ENCODE measurements at places on chromosomes 2 and 18.

DNA sequence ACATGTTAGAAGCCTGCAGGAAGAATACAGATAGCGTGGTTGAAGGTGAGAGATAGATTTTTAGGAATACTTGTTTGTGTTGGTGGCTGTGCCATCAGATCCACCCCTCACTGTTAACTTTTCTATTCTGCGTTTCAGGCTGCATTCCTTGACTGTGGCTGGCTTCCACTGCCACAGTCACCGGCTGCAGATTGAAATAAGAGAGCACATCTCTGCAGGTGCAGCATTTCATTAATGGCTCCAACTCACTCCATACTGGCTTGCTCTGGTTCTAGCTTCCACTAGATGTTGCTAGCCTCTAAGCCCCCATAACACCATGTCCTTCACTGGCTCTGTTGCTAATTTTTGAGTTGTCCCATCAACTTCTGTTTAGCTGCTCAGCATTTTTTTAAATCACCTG, 286.5 kb downstream of the CPS1 start:
- no peak for DNase-seq

DNA sequence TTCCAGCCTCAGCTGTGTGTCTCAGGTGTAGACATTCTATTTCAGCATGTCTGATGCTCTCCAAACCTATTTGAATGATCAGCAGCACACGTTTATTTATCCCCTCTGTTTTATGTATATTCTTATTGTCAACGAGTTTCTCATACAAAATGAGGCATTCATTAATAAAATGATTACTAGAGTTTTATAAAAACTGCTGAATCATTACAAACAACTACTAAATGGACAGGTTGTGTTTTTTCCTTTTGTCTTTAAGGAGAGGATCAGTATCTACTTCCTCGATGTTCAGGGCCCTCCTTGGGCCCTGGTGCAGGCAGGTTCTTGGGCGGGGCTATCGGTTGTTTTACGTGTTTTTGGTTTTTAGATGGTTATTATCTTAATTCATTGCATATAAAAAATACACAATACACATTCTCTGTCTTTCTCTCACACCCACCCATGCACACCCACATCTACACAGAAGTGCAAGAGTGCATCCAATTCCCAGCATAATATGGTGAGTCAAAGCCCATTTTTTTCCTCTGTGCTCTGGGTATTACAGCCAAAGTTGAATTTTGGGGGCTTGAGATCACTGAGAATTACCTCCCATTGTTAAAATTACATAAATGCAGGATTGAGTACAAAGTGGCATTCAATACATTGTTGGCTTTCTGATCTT, 24.2 kb downstream of the LPIN1 start:
- DNase-seq: no peak

DNA sequence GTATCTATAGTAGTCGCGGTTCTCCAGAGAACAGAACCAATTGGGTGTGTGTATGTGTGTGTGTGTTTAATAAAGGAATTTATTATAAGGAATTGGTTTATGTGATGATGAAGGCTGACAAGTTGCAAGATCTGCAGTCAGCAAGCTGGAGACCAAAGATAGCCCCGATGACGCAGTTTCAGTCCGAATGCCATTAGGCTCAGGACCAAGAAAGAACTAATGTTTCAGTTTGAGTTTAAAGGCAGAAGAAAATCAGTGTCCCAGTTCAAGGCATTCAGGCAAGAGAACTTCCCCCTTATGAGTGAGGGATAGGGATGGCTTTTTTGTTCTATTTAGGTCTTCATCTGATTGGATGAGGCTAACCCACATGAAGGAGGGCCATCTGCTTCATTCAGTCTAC, 221.6 kb downstream of the HNMT start:
- no peak for DNase-seq

- no peak for DNase-seq
Observed at GRCh38 chr18:43485545-43485963, 208.3 kb upstream of the SYT4 start.

GRCh38 chr2:96500385-96501066, 4.6 kb downstream of the NEURL3 start:
- DNase-seq: no peak

- no peak for DNase-seq
Observed at GRCh38 chr2:191010887-191011885, 2.8 kb downstream of the STAT1 start.

DNA sequence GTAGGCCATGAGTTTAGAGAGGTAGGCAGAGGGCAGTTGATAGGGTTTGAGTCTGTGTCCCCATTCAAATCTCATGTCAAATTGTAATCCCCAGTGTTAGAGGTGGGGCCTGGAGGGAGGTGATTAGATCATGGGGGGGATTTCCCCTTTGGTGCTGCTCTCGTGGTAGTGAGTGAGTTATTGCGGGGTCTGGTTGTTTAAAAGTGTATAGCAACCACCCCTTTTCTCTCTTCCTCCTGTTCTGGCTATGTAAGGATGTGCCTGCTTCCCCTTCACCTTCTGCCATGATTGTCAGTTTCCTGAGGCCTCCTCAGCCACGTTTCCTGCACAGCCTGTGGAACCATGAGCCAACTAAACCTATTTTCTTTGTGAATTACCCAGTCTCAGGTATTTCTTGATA, 25.5 kb downstream of the MARCHF4 start:
- no peak for DNase-seq

DNA sequence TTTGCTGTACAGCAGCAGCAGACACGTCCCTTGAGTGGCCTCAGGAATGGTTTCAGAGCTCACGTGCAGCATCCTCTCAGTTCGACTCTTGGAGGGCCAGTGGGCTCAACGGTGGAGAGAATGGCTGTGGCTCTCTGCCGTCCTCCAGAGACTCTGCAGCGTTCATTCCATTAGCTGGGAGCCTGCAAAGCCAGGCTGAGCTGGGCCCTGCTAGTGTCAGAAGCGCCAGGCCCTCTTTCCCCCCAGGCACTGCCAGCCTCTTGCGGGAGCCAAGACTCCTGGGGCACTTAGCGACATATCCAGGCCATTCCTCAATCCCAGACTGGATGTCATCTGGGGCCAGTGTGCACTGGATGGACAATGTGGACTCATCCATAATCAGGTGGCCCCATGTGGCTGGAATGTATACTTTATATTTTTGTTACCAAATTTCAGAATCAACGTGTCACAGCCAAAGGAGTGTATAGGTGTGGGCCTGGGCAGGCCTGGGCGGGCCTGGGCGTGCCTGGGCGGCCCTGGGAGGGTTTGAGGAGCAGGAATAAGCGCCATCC, 125.1 kb upstream of the EPAS1 start:
- no peak for DNase-seq

GRCh38 chr2:160737247-160737646, 243.6 kb upstream of the RBMS1 start:
- no peak for DNase-seq

DNA sequence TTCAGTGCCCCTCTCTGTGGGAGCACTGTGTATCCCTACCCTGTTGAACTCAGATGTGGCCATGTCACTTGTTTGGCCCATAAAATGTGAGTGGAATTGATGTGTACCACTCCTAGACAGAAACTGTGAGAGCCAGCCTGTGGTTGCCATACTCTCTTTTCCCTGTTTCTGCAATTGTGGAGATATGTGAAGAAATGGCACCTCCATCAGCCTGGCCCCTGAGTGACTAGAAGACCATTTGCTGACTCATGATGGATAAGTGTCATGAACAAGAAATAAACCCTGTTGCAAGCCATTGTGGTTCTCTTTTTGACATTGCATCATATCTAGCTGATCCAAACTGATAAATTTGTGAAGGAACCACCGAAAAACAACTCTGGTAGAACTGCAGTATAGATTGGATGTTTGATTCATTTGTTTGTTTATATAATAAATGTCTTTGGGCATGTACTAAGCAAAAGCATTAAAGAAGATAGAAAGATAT, 214.5 kb upstream of the FBXO11 start:
- no peak for DNase-seq

DNA sequence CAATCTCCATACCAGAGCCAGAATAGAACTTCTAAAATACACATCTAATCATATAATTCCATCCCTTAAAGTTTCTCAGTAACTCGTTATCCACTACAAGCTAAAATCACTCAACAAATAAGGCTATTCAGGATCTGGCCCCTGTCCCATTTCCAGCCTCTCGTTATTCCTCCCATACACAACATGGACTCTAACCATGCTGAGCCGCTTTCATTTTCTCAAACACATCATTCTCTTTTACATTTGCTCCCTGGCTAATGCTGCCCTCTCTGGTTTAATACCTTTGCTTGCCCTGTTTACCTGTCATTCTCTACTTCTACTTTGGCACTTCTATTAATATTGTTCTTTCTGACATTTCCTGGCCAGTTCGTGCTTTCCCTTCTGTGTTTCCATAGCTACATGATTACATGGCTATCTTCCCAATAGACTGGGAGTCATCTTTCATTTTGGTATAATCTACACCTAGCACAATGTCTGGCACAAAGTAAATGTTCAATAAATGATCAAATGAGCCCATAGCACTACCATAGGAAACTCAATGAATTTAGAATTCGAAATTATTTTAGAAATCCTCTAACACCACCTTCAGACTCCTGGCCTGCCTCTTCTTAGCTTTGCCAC, 163.6 kb upstream of the VRK2 start:
- no peak for DNase-seq

- DNase-seq: no peak
Observed at GRCh38 chr2:231530099-231531011, at the start of gene NMUR1. Gene NMUR1 (minus strand): TSS chr2:231530445. CDS start chr2:231530361, 84 bp downstream.

- DNase-seq: no peak
Observed at GRCh38 chr18:49764032-49764431, 49.3 kb downstream of the ACAA2 start.
